ENCODE measurements at places on chromosomes 12 and 14. TPM values are rescaled to one million over a fixed set of nuclear protein-coding genes. Genes with fewer than 3 reads are reported as not detected.

DNA sequence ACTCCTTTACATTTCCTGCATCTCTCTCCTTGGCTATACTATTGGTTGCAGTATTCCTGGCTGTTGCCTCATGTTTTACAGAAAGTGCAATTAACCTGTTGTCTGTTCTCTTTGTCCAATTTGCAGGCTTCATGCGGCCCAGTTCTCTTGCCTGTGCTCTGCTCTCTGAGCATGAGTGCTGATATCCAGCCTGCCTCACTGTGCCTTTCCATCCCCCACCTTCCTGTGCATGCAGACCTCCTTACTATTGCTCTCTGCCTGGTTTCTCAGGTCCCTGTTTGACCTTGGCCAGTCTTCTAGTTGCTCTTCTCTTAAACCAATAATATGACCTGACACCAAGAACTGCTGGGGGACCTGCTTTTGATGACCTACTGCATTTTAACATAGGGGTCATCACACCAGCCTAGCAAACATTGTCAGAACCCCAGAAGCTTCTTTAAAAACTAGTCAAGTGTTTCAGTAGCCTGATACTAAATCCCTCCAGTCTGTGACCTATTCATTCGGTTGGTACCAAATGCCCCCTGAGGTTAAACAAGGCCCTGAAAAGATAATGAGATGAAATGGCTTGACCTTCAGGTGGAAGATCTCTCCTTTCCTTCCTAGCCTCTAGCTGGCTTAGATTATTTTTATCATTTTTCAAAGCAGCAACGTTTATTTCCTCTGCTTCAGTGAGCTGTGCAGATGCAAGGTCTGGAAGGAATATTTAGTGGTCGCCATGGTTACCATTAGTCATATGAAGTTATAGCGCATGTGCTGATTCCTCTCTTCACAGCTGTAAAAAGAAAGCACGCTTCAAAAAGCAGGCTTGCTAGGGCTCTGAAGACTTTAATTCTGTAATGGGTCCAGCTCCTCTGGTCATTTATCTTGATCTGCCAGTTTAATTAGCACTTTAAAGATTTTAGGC is 216.5 kb downstream of the PHLDA1 start:
- DNase-seq: no peak

DNA sequence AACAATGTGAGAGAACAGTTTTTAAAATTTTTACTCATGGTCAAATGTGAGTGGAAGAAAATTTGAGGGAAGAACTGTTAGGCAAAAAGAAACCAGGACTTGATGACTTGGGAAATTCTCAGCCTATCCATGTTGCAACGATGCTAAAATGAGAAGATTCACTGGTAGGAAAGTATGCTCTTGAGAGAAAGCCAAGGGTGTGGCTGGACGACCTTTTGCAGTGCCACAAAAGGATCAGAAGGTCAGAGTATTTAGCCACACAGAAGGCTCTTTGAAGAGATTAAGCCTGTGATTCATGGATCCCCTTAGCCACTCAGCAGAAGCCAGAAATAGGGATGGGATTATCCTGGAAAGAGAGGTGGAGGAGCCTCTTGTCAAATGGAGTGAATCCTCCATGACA is 336.8 kb downstream of the LRIG3 start:
- no peak for DNase-seq

GRCh38 chr12:17528394-17528793 is 561.6 kb downstream of the RERGL start:
- DNase-seq: no peak

DNA sequence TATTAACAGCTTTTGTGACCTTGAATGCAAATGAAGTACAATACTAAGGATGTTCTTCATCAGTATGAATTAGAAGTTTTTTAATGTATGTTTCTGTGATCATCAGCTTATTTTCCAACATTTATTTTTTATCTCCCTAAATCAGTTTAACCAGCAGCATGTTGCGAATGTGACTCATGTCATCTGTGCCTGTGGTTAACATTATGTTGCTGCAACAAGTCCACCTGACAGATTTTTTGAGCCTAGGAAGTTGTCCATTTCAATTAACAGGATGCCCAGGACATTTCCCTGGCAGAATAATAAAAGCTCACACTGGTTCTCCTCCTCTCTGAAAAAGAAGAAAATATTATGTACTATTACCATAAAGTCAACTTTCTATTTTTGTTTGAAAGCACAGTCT is 155.5 kb downstream of the SYT1 start:
- DNase-seq: peak; percentile 92

Gene ATG14
- 8.7 TPM for total RNA-seq

GRCh38 chr14:69906201-69906600 is 27.0 kb downstream of the SMOC1 start:
- no peak for DNase-seq

DNA sequence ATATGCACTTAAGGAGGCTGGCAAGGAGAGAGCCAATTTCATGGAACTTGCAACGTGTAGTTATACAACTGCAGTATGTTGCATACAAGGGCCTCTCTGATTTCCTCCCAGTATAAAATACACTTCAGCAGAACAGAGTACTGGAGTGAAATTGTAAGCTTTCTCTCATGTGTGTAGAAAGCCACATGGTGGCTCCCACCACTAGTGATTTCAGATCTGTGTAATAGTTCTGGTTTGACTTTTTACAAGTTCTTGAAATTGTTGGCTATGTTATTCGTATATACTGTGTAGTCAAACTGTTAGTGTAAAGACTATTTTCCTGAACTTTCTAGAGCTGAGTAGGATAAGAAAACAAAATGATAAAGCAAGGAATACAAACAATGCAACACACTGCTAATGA is 16.4 kb upstream of the LMO3 start:
- no peak for DNase-seq

DNA sequence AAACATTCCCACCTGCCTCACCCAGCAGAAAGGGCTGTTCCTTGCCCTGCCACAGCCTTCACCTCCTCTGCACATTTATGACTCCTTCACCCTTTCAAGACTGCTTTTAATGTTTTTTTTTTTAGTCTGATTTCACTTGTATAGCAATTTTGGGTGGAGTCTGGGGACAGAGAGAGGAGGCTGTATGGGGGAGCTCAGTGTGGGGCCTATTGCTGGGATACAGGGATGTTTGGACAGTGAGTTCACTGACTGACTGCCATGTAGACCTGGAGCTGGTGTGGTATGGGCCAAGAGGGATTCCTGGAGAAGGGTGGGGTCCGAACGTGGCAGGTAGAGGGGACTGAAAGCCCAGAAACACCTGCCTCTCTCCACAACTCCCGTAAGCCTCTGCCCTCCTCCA is 1.9 kb upstream of the KRT85 start:
- no peak for DNase-seq

DNA sequence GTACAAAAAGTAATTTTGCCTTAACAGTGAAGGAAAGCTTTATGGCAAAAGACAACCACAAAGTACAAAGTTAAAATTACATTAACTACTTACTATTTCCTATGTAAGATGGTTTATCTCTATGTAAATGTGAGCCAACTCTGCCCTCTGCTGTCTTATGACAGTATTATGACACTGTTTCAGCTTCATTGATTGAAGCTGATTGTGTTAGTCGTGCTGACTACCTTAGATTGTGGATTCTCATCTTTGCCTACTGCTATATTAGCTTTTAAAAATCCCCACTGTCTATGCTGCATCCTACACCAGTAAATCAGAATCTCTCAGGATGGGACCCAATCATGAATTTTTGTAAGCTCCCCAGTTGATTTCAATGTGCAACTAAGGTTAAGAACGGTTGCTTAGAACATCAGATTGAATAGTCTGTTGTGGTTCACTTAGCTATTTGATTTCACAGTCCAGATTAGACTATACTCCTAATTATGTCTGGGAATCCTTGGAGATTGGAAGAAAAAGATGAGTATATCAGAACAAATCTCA is 12.2 kb upstream of the SPTB start:
- peak; percentile 91 for DNase-seq

- no peak for DNase-seq
Measured at GRCh38 chr12:65690477-65690876, 133.8 kb upstream of the HMGA2 start.

Gene RERGL
- not detected for total RNA-seq

Gene RPL10L
- not detected for total RNA-seq

DNA sequence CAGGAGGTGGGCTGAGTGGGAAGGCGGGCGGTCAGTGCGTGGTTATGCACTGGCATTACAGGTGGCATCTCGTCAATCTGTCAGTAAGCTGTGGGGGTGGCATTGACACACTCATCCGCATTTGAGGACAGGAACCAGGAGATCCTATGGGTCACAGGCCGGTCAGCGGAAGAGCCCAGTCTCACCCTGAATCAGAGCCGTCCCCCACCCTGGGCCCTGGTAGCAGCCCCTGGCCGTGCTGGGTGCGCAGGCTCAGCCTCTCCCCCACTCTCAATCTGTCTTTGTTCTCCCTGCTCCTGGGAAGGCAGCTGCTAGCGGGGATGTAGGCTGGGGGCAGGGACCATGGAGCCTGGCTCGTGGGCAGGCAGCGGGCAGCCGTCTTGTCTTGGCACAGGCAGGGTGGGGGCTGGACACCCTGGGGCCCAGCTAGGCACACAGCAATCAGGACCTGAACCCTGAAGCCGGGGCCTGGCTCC is 5.1 kb downstream of the INF2 start:
- DNase-seq: no peak

Gene TROAP
- total RNA-seq: 39.1 TPM

DNA sequence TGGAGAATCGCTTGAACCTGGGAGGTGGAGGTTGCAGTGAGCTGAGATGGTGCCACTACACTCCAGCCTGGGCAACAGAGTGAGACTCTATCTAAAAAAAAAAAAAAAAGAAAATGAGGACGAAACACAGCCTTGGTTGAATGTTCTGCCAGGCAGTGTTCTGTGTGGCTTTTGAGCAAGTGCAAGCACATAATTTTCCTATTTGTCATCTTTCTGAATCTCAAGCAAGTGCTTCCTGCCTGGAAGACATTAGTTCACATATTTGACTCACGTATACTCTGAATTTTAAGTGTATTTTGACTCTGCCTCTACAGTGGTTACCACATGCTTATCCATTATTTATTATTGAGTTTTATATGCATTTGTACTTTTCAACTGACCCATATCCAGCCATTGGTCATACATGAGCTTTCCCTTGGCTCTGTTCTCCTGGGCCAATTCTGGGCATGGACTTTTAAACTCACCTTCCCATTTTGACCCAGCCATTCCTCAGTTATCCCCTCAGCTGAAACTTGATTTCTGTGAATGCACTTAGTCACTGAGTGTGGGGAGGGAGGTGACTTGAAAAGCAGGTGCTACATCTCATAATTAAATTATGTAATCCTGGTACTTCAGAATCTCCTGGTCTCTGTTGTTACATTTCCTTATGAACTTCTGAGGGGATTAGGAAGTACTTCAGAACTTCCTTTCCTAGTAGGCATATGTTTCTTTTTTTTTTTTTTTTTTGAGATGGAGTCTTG is 8.1 kb downstream of the OR10G2 start:
- DNase-seq: no peak

Gene MEG3
- not detected for total RNA-seq

Gene SLC6A13
- total RNA-seq: not detected

DNA sequence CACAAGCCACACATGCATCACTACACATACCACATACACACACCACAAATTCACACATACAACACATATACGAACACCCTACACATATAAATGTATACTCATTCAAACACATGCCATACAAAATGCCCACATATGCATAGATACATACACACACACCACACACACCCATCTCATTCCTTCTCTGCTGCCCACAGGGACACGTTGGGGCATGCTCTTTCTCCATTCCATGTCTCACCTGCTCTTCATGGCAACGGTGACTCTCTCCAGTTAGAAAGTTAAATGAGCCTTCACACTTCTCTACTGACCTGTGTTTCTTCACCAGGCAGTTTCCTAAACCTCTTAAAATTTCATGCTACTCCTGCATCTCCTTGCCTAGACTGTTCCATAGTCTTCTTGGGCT is 1194.8 kb downstream of the BCL11B start:
- DNase-seq: no peak

Gene RPGRIP1
- total RNA-seq: not detected

- no peak for DNase-seq
Measured at GRCh38 chr12:112546996-112547395, 128.2 kb downstream of the PTPN11 start.

Gene MSRB3
- total RNA-seq: 147 TPM

GRCh38 chr14:105508601-105509000 is 17.6 kb downstream of the TEDC1 start:
- DNase-seq: no peak

- DNase-seq: no peak
Measured at GRCh38 chr14:89748004-89748403, 206.5 kb downstream of the EFCAB11 start.

GRCh38 chr14:90760591-90761316 is 55.5 kb downstream of the TTC7B start:
- DNase-seq: peak; percentile 57

- no peak for DNase-seq
Measured at GRCh38 chr12:68667291-68667690, 19.5 kb upstream of the NUP107 start.

- no peak for DNase-seq
Measured at GRCh38 chr12:90987101-90987500, 17.7 kb downstream of the EPYC start.

Gene TCL1B
- total RNA-seq: not detected

Gene EFS
- total RNA-seq: not detected

- DNase-seq: no peak
Measured at GRCh38 chr12:104752016-104752415, 206.1 kb downstream of the SLC41A2 start.

Gene RDH16
- total RNA-seq: not detected

Gene BTBD7
- total RNA-seq: 12.7 TPM

Gene CMTM5
- not detected for total RNA-seq

DNA sequence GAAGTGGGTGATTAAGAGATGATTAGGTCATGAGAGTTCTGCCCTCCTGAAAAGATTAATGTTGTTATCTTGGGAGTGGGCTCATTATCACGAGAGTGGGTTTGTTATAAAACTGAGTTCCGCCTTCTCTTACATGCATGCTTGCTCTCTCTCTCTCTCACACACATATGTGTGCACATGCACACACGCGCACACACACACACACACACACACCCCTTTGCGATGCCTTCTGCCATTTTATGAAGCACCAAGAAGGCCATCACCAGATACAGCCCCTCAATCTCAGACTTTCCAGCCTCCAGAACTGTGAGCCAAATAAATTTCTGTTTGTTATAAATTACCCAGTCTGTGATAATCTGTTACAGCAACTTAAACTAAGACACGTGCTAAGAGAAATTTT is 5.7 kb upstream of the SLC41A2 start:
- DNase-seq: no peak

- DNase-seq: peak; percentile 79
Measured at GRCh38 chr12:13128291-13128965, 25.0 kb upstream of the GSG1 start.

DNA sequence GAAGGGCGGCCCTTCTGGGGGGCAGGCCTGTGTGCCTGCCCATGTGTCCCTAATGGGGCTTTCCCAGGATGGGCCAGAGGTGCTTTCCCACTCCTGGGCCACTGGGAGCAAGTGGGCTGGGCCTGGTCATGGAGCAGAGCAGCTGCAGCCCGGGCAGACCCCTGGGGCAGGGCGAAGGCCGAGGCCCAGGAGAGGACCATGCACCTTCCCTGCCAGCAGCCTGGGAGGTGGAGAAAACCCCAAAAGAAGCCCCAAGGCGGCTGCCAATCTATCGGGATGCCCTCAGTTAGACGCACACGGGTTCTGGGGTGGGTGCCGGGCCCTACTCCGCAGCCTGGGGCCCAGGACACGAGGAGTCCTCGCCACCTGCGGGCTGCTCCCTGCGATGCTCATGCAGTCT is 16.1 kb upstream of the CRIP2 start:
- DNase-seq: no peak

Gene TUNAR
- total RNA-seq: not detected

Gene RIPK3
- not detected for total RNA-seq

- no peak for DNase-seq
Measured at GRCh38 chr14:22691171-22691570, 47.0 kb upstream of the OR6J1 start.

- peak; percentile 63 for DNase-seq
Measured at GRCh38 chr12:110741341-110742095, 1.2 kb downstream of the PPP1CC start.

Gene SERPINA6
- total RNA-seq: not detected

Gene VRTN
- total RNA-seq: not detected

Data from G401 (cell line).